ENCODE measurements at places on chromosomes 11 and 22.

- DNase-seq = no peak
Observed at GRCh38 chr11:30206249-30206996, 24.4 kb upstream of the FSHB start.

DNA sequence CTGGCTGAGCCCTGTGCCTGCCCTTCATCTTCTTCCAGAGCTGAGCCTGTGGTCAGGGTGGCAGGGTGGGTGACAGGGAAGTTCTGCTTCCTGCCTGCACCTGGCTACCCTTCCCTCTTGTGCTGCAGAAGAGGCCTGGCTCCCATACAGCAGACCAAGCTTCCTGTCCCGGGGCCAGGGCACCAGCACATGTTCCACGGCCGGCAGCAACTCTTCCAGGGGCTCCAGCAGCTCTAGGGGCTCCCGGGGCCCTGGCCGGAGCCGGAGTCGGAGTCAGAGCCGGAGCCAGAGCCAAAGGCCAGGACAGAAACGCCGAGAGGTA is 15.0 kb downstream of the ROBO3 start:
- DNase-seq = no peak

DNA sequence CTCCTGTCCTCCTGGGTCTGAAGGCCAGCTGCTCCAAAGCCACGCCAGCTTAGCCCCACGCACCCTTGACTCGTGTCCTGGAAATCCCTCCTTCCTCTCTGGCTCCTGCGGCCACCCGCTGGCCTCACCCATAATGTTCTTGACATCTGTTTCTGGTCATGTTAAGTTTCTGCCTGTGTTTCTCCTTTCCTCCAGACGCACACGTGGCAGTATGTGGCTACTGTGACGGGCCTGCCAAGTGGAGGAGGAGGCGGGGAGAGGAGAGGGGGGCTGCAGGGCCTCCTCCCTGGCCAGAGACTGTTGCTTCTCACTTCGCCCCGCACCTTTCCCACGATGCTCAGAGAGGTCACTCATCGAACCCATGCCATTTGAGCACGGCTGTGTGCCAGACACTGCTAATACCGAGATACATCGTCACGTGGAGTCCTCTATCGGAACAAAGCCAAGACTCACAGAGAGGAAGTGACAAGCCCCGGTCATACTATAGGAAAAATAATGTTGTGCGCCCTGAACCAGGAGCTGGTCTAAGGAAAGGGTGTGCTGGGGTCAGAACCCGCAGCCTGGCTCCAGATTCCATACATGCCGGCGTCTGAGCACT is 11.5 kb downstream of the C1QTNF6 start:
- peak; percentile 81 for DNase-seq

- no peak for DNase-seq
Observed at GRCh38 chr22:19680911-19681862, 33.1 kb upstream of the SEPTIN5 start.

- no peak for DNase-seq
Observed at GRCh38 chr11:117806846-117807245, 9.8 kb upstream of the DSCAML1 start.

All from renal pelvis (tissue), 12 donors.